ENCODE measurements at places on chromosomes 2 and 18. TPM values are rescaled to one million over a fixed set of nuclear protein-coding genes. Genes with fewer than 3 reads are reported as not detected.

DNA sequence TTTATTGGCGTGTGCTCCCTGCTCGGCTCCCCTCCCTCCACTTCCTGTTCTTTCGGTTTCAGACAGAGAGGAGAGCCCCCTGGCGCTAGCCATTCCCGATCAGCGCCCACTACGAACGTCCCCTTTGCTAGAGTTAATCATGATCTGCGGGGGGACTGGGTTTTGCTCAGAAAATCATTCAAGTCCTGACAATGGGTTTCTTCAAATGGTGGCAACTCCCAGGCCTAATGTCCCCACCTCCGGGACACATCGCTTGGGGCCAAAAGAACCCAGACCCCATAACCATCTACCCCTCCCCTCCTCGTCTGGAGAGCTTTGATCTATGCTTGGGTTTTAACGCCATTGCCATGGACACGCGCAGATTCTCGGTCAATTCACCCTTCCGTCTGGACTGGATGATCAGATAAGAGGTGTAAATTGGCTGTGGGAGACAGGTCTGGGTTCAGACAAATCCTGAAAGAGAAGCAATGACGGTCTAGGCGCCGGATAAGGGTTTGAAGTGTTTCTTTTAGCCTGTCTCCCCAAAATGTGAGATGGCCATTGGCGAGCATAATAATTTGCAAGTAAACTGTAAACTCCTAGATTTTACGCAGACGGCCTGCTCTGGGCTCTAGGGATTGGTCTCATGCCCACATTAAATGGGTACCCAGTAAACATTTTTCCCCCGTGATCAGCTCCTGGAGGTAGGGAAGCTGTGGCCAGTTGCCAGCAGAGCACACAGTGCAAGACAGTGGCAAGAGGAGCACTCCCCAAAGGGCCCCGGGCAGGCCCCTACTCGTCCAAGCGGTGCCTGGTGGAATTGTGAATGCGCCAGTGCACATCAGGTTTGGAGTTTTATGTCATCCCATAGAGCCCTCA lies 4.7 kb downstream of the NRP2 start:
- H3K27me3 ChIP-seq = peaks cover 50% of the 10 kb centered on the region
- no peak overlapping the region for H3K27ac ChIP-seq
- DNase-seq = no peak
- no peaks in the 10 kb centered on the region for H3K36me3 ChIP-seq

DNA sequence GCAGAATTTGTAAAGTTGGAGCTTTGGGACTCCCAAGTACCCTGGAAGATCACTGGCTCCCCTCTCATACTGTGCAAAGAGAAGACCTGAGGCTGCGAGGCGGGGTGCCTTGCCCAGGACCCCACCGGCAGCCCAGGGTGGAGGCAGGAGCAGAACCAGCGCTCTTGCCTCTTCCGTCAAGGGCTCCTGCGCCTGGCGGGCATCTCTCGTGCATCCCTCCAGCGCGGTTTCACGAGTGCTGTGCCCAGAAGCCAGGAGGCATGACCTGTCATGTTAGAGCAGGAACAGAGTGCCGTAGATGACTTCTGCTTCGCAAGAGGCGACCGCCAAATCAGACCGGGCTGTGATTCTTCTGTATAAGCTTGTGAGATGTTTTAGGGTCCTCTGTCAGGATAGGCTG lies 77.3 kb downstream of the LDLRAD4 start:
- no peak for DNase-seq
- H3K4me1 ChIP-seq = peaks cover 14% of the 10 kb centered on the region
- H3K36me3 ChIP-seq = no peaks in the 10 kb centered on the region
- H3K27me3 ChIP-seq = no peaks in the 10 kb centered on the region
- no peak overlapping the region for H3K27ac ChIP-seq

GRCh38 chr18:292271-292670 lies 24.4 kb upstream of the THOC1 start:
- no peak overlapping the region for H3K27ac ChIP-seq
- peaks cover 13% of the 10 kb centered on the region for H3K27me3 ChIP-seq
- no peaks in the 10 kb centered on the region for H3K36me3 ChIP-seq
- no peaks in the 10 kb centered on the region for H3K4me1 ChIP-seq
- DNase-seq = no peak

Gene CTNNA2
- not detected for total RNA-seq

GRCh38 chr18:36130039-36130831 lies 536 bp downstream of the ELP2 start:
- peak overlapping the region; percentile 92 for H3K4me3 ChIP-seq
- DNase-seq = no peak
- H3K27me3 ChIP-seq = no peaks in the 10 kb centered on the region
- H3K36me3 ChIP-seq = peaks cover 29% of the 10 kb centered on the region

Gene LGALSL
- total RNA-seq = 2.2 TPM

- peak overlapping the region; percentile 72 for H3K27ac ChIP-seq
- H3K36me3 ChIP-seq = peaks cover 5% of the 10 kb centered on the region
- H3K4me1 ChIP-seq = peaks cover 38% of the 10 kb centered on the region
- peak overlapping the region; percentile 86 for H3K4me3 ChIP-seq
- H3K27me3 ChIP-seq = peaks cover 35% of the 10 kb centered on the region
Observed at GRCh38 chr2:219499058-219499307, 292 bp downstream of the GMPPA start.

All from activated CD4-positive, alpha-beta T cell treated with anti-CD3 and anti-CD28 coated beads for 36 hours (primary cell).